ENCODE measurements at places on chromosomes 2 and 18.

GRCh38 chr2:18171191-18172139, 293.0 kb downstream of the KCNS3 start:
- DNase-seq: no peak

GRCh38 chr2:7703543-7704144, 786.4 kb downstream of the RNF144A start:
- DNase-seq: no peak

GRCh38 chr2:136104977-136105376, 13.0 kb downstream of the CXCR4 start:
- DNase-seq: no peak

GRCh38 chr2:81195017-81195773, 890.6 kb upstream of the LRRTM1 start:
- DNase-seq: no peak
